ENCODE measurements at places on chromosomes 11 and 22. TPM values are rescaled to one million over a fixed set of nuclear protein-coding genes. Genes with fewer than 3 reads are reported as not detected.

DNA sequence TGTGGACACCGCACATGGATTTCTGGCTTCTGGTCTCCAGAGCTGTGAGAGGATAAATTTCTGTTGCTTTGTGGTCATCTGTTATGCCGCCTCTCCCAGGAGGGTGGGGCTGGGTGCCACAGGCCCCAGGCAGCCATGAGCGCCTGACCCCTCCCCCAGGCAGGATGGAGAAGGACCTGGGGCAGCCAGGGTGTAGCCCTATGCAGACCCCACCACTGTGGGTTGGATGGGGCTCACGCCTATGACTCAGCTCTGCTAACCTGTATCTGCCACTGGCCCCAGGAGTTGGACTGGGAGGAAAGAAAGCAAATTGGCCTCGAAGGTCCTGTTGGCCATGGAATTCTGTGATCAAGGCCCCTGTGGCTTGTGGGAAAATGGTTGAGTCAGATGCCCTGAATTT, 1351.1 kb downstream of the BRD1 start:
- DNase-seq: peak; percentile 12

DNA sequence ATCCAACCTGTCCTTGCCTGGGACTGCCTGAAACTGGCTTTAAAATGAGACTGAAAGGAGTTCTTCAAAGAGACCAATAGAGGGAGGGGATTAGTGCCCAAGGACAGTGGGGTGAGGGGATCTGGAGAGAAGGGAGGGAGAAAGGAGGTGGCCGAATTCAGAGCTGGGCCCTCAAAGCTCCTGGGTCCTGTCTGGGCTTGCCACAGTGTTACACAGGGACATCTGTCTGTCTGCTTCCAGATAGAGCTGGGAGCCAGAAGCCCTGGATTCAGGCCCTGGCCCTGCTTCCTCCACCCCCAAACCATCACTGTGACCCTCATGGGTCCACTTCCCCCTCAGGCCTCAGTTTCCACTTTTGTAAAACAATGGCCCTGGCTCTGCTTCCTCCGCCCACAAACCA, 3.6 kb downstream of the KCNJ4 start:
- no peak for DNase-seq

GRCh38 chr11:2591805-2592204, 108.0 kb downstream of the KCNQ1OT1 start:
- DNase-seq: peak; percentile 23

GRCh38 chr22:36985211-36985889, 33.9 kb downstream of the TST start:
- no peak for DNase-seq

FAM180B gene
- total RNA-seq: 0.31 TPM

RFPL2 gene
- not detected for total RNA-seq

ARHGEF17 gene
- 7.4 TPM for total RNA-seq
